H9 (cell line): ENCODE measurements at places on chromosomes 4 and X.

GRCh38 chr4:69584135-69584534 lies 55.3 kb downstream of the UGT2A2 start:
- DNase-seq, result no peak

DNA sequence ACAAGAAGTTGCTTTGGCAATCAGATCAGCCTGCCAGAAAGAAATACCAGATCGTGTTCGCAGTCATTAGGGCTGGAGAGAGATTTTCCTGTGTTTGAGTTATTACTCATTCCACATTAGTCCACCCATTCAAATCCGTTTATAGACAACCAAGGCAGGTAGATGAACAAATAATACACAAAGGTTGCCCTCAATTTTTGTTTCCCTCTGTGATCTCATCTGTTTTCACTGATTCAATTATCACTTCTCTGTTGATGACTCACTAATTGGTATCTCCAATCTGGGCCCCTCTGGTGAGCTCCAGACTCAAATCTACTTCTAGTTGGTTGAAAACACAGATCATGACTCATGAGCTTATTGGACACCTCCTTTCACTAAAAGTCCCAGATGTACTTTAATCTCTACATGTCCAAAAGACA lies 54.5 kb downstream of the CHM start:
- no peak for DNase-seq

GRCh38 chrX:118726396-118726795 lies 1.0 kb upstream of the IL13RA1 start:
- DNase-seq, result no peak

DNA sequence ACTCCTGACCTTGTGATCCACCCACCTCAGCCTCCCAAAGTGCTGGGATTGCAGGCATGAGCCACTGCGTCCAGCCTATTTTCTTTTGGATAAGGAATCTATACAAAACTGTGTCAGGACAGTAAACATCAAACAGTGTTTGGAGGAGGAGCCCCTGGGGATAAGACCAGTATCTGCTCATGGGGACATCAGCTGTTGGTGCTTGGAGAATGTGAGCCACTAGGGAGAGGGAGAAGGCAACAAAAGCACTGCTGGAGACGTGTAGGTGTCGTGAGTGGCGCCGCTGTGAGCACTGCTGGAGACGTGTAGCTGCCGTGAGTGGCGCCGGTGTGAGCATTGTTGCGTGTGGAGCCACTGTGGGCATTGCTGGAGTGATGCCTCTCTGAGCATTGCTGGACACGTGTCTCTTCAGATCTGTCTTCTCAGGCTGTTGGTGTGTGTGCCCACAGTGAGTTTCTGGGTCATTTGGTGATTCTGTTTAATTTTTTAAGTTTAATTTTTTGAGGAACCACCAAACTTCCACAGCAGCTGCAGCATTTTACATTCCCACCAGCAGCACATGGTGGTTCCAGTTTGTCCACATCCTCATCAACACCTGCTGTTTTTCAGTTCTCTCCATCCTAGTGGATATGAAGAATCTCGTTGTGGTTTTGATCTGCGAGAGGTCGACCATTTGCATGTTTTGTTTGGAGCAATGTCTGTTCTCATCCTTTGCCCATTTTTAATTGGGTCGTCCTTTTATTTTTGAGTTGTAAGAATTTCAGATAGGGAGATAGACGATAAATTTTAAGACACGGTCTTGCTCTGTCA lies 19.0 kb downstream of the DGKQ start:
- no peak for DNase-seq

DNA sequence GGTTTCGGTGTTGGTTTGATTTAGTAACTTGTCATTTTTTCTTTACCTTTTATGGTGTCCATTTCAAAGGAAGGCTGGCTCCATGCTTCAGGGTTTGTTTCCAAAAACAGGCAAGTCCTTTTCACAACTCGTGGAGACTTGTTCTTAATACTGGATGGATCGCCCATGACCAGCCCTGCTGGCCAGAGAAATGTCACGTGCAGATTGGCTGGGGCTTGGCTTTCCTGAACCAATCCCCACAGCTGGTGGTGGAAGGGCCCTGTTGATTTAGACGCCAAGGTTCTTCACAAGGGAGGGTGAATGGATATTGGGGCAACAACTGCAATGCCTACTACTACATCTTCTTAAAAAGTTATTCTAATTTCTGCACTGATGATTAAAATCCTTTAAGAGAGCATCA lies 92.6 kb downstream of the SHROOM3 start:
- no peak for DNase-seq

GRCh38 chrX:3678328-3678727 lies 35.1 kb downstream of the PRKX start:
- DNase-seq, result no peak

DNA sequence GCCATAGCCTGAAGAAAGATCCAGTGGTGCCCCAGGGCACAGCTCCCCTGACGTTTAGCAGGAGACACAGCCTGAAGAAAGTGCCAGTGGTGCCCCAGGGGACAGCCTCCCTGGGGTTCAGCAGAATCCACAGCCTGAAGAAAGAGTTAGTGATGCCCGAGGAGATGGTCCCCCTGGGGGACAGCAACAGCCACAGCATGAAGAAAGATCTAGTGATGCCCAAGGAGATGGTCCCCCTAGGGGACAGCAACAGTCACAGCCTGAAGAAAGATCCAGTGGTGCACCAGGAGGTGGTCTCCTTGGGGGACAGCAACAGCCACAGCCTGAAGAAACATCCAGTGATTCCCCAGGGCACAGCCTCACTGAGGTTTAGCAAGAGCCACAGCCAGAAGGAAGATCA lies 2.8 kb downstream of the TEX13C start:
- no peak for DNase-seq

- DNase-seq, result no peak
Observed at GRCh38 chrX:53639257-53639656, 47.3 kb downstream of the HUWE1 start.
